Left renal pelvis (tissue), 4 donors: ENCODE measurements at places on chromosomes 4 and X. TPM values are rescaled to one million over a fixed set of nuclear protein-coding genes. Genes with fewer than 3 reads are reported as not detected.

- no peak for DNase-seq
Measured at GRCh38 chr4:184732126-184732525, 1.8 kb downstream of the CENPU start.

DNA sequence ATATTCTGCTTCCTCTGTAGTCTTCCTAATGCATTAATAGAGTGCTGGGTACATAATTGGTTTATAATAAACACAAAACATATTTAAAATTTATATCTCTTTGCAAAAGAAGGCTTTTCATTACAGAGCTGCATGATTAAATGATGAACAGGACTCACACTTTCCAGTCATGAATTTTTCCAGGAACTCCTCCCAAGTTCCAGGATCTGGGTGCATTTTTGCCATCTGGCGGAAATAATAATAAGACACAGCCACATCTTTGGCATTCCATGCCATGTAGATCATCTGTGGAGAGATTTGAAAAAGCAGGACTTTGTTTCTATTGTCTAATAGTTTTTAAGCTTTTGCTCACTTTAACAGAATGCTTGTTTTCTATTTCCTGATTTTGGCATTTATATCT lies 40.2 kb upstream of the SULT1B1 start:
- DNase-seq = no peak

DNA sequence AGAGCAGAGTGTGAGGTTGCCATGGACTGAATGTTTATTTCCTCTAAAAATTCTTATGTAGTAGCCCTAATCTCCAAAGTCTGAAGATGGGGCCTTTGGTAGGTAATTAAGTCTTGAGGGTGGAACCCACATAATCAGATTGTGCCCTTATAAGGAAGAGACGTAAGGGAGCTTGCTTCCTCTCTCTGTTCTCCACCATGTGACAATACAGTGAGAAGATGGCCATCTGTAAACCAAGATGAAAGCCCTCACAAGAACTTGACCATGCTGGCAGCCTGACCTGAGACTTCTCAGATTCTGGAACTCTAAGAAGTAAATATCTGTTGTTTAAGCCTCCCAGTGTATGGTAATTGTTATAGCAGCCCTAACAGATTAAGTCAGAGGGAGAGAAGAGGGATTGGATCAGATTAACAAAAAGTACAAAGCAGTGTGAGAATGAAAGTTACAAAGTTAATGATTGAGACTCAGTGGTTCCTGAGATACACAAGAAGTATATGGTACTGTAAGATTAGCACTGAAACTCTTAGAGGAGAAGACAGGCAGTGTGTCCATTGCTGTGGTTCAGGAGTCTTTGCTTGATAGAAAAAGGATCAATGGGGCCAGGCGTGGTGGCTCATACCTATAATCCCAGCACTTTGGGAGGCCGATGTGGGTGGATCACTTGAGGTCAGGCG lies 82.5 kb upstream of the GC start:
- no peak for DNase-seq

DNA sequence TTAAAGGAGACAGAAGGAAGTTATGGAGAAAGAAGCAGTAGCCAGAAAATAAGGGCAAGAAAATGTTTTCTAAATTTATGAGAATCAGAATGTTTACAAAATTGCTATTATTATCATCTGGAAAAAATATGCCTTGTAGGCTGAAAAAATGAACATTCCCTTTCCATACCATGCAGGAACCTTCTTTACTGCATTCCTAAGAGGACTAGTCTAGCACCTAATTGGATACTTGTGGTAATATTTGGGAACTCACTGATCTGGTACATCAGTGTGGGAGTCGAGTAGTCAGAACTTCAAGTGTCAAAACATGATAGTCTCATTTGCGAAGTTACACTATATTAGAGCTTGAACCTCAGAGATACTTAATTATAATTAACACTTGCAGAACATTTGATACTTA lies 51.9 kb downstream of the TET2 start:
- DNase-seq = no peak

GRCh38 chr4:13516315-13516860 lies 27.9 kb downstream of the NKX3-2 start:
- no peak for DNase-seq

DNA sequence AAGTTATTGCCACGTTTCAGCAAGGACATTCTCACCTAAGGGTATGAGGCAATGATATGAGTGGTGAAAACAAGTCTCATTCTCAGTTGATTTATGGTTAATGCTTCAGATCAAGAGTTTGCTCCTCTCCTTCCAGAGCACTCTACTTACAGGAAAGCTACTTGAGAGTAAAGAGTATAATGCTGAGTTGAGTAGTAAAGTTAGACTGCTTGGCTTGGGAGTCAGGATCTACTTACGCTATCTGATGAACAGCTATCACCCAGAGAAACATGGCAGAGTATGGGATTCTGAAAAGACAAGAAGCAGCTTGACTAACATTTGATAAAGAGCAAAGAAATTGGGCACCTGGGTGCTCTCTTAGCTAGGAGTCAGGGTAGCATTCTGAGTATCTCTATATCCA lies 211.8 kb downstream of the GLUD2 start:
- no peak for DNase-seq

- no peak for DNase-seq
Measured at GRCh38 chrX:51155157-51155556, 177.5 kb upstream of the NUDT10 start.

GRCh38 chr4:2805712-2806389 lies 13.0 kb downstream of the SH3BP2 start:
- no peak for DNase-seq

- no peak for DNase-seq
Measured at GRCh38 chrX:128897621-128898020, 625.7 kb downstream of the SMARCA1 start.

DNA sequence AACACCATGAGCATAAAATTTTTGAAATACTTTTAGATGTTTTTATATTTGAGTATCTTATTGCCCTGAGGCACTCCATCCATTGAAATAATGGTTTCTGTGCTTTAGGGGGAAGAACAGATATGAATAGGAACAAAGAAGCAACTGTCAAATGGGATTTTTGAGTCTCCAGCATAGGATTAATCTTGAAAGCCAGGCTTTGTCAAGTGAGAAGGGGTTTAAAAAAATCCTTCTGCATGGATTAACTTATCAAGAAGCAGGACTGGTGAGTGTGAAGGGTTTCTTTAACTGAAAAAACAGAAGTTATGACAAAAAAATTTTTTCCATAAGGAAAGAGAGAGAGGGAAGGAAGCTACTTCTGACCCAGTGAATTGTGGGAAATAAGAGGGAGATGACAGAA lies 7.6 kb upstream of the NUDT9 start:
- no peak for DNase-seq

- no peak for DNase-seq
Measured at GRCh38 chr4:7398104-7398423, 36.7 kb downstream of the PSAPL1 start.

- no peak for DNase-seq
Measured at GRCh38 chr4:40718586-40718985, 31.2 kb upstream of the NSUN7 start.

DNA sequence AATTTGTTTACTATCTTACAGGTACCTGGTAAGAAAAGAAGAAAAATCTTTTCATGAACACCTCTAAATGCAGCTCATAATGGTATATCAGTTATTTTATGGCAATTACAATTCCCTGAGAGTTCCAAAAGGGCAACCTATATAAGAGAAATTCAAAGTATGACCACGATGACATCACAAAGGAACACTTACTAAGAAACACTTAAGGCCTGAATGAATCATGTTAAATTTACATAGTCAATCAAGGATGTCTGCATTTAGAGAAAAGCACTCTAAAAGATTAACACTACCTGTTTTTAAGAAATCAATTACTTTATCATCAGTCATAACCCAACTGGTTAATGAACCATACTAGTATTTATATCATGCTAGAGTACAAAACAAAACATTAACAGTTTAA lies 63.9 kb downstream of the LCORL start:
- DNase-seq = no peak

DNA sequence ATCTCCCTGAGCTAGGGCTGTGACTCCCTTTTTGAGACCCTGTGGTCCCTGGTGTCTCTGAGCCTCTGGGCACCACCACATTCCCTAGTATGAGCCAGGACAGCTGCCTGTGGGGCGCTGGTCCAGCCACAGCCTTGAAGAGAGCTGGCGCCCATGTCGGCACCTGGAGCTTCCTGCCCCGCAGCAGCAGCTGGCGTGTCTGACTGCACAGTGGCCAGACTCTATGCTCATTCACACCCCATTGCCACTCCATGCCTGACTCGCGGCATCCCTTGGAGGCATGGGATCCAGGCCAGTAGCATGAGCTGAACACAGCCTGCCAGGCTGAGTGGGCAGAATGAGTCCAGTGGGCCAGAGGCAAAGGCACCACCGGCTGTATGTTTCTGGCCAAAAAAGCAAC lies 8.3 kb upstream of the SPP1 start:
- DNase-seq = no peak

- no peak for DNase-seq
Measured at GRCh38 chr4:95087657-95088455, 330.1 kb downstream of the BMPR1B start.

- no peak for DNase-seq
Measured at GRCh38 chr4:86481440-86481839, 112.7 kb upstream of the PTPN13 start.

DNA sequence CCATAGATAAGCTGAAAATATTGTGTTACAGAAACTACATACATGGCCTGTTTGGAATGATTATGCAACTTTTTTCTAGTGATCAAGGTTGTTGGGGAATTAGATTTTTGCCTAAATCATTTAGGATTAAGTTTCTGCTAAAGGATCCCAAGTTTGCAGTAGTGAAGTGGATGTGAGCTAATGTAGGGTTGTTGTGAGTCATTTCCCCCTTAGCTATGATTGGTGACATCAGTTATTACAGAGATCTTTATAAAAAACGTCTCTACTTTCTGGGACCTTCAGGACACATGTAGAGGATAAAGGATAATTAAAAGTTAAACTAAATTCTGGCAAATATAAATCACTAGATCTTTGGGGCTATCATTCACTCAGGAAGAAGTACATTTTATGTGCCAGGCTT lies 133.3 kb downstream of the GATB start:
- no peak for DNase-seq

Gene SASH3
- polyA plus RNA-seq = 2.3 TPM

Gene LANCL3
- 0.26 TPM for polyA plus RNA-seq

Gene POU4F2
- not detected for polyA plus RNA-seq

Gene NKX3-2
- polyA plus RNA-seq = not detected

Gene STARD8
- 16.7 TPM for polyA plus RNA-seq
